ENCODE measurements at places on chromosomes 11 and 22.
A peak's percentile ranks its signal among the peaks of the same experiment; 100 is the strongest.

DNA sequence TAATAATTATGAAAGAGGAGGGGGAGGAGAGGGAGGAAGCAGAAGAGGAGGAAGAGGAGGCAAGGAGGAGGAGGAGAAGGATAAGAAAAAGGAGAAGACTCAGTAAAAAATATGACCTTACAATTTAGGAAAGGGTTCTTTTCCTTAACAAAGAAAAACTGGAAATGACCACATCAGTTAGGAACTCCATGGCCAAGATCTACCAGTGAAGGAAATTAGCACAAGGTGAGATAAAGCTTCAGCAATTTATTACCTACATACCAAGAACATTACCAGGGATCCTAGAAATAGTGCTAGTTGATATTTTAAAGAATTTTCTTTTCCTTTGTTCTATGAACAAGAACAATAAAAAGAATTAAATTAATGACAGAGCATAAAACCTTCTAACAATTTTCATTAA lies 172.7 kb downstream of the LRRC4C start:
- no peak for DNase-seq

DNA sequence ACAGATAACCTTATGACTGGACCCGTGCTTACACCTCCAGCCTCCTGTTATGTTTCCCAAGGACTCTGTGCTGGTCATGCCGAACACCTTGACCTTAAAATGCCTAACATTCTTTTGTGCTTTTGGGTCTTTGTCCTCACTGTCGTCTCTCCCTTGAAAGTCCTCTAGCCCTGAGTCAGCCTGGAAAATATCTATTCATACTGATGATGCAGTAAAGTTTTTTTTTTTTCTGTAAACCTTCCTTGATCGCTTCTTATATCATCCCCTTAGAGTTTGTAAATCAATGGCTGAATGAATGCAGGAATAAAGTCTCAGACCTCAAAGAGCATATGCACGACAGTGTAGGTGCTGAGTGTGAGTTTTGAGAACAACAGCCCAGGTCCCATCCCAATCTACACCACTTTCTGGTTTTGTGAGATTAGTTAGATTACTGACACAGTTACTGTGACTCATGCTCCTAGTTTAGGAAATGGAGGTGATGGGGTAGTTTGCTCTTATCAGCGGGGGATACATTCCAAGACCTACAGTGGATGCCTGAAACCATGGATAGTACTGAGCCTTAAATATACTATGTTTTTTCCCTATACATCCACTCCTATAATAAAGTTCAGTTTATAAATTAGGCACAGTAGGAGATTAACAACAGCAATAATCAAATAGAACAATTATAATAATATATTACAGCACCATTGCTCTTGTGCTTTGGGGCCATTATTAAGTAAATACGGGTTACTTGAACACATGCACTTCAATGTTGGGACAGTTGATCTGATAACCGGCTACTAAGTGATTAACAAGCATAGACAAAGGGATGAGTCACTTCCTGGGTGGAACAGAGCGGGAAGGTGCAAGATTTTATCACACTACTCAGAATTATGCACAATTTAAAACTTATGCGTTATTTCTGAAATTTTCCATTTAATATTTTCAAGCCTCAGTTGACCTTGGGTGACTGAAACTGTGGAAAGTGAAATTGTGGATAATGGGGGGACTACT lies 8.6 kb downstream of the TCN1 start:
- no peak for DNase-seq

- peak; percentile 55 for DNase-seq
These were observed 3.9 kb downstream of the IFITM10 start for GRCh38 chr11:1746511-1746931.

GRCh38 chr11:1072116-1072820 lies 2.4 kb upstream of the MUC2 start:
- DNase-seq = no peak

DNA sequence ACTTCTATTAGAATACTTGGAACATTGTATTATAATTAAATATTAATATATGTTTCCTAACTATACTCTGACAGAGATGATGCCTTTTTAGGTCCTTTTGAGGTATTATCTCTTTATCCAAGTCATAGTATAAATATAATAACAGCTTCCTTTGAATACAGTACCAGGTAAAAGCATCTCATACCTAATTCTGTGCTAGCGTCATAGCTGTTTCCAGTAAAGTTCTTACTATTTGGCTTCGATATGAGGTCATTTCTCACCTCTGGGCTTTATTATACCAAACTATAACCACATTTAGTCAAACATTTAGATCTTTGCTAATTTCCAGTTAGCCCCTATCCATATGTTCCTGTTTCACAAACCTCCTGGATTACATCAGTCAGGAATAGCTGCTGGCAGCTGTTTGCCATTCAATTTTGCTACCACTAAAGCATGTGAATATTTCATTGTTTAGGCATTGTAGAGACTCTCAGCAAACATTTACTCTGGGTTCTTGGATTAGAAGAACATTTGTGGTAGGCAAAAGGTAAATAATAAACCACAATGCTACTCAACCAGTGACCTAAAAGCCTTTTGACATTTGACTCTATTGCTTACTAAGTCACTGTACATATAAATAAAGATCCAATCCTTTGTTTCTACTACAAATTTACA lies 255.1 kb downstream of the TTC28 start:
- DNase-seq = no peak

GRCh38 chr22:32075997-32076760 lies 33.1 kb downstream of the SLC5A1 start:
- no peak for DNase-seq

DNA sequence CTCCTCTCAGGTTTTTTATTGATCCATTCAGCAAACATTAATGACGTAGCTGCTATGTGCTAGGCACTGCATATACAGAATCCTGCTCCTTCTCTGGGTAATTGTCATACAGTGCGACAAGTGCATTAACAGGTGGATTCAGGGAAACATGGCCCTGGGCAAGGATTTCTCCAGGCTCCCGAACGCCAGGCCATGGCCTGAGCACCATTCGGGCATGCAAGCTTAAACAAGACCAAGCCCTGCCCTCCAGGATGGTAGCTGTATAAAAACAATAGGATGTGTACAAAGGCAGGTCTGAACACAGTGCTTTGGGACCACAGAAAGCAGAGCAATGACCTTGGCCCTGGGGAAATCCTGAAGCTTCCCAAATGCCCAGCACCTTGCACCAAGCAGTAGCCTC lies 9.1 kb upstream of the SYT7 start:
- no peak for DNase-seq

GRCh38 chr11:41267451-41267850 lies 192.0 kb downstream of the LRRC4C start:
- DNase-seq = no peak

DNA sequence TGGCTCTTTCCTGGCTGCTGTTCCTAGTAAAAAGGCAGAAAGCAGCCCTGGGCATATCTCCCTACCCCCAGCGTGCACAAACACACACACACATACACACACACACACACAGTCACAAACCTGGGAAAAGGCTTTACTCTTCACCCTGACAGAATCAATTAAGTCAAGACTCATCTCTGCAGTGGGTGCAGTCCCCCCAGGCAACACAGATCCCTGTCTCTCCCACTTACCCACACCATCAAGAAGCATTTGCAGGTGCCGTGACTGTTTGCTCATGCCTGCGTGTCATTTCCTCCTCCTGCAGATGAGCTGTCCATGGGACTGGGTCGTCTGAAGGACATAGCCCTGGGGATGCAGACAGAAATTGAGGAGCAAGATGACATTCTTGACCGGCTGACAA lies 28.6 kb downstream of the SNAP29 start:
- DNase-seq = no peak

GRCh38 chr11:64321533-64321932 lies 3.6 kb downstream of the PRDX5 start:
- no peak for DNase-seq

GRCh38 chr22:30357236-30357570 lies 396 bp downstream of the CCDC157 start:
- no peak for DNase-seq

- no peak for DNase-seq
These were observed 62.6 kb downstream of the PPP2R1B start for GRCh38 chr11:111703576-111703975.

GRCh38 chr11:66100272-66101065 lies 30.4 kb downstream of the PACS1 start:
- DNase-seq = peak; percentile 82

GRCh38 chr22:50620593-50621355 lies 7.2 kb downstream of the ARSA start:
- DNase-seq = no peak

- no peak for DNase-seq
These were observed 63.0 kb downstream of the RELT start for GRCh38 chr11:73439002-73439843.

- no peak for DNase-seq
These were observed 3.2 kb downstream of the FUT4 start for GRCh38 chr11:94546886-94547285.

- no peak for DNase-seq
These were observed 10.2 kb downstream of the TMEM121B start for GRCh38 chr22:17110791-17111550.

GRCh38 chr22:38406617-38407016 lies 48.4 kb downstream of the KCNJ4 start:
- no peak for DNase-seq

- no peak for DNase-seq
These were observed 3.8 kb downstream of the EHD1 start for GRCh38 chr11:64874308-64875240.

- DNase-seq = no peak
These were observed 630 bp downstream of the CASP4 start for GRCh38 chr11:104967534-104968354.

DNA sequence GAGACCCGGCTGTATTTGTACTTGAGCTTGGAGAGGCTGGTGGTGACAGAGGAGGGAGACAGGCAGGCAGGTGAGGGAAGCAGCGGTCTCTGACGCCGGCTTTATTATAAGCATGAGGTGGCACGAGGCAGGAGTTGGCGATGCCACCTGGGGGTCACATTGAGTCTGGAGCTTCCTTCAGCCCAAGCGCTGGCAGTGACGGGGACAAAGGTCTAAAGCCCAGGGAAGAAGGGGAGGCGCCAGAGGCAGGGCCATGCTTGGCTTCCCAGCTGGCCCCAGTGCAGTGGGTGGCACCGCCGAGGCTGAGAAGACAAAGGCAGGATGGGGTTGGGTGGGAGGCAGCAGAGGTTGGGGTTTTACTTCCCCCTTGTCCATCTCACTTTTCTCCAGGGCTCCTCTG lies 4.5 kb downstream of the FXYD2 start:
- peak; percentile 22 for DNase-seq

- DNase-seq = peak; percentile 90
These were observed 975 bp upstream of the MDK start for GRCh38 chr11:46380340-46381047.

- no peak for DNase-seq
These were observed 199.0 kb downstream of the BRD1 start for GRCh38 chr22:49628391-49629260.

DNA sequence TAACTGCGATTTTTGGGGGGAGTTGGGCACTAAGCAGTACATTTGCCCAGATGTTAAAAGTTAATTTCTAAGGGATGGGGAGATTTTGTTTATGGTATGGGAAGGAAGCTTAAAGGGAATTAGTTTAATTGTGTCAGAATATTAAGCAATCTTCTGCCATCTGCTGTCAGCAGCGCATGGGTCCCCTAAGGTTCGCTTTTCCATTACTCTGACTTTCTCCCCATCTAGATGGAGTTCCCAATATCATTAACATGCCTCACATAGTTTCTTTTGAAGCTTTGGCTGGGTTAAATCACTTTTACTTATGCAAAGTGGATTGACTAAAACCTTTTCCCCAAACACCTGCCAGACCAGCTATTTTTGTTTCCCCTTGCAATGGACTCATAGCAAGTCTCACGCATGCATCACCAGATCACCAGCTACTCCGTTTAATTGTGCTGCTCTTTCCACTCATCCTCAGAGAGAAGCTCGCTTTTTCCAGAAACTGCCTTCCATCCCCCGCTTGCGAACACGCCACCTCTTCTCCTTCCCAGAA lies 172.7 kb downstream of the FAT3 start:
- no peak for DNase-seq

DNA sequence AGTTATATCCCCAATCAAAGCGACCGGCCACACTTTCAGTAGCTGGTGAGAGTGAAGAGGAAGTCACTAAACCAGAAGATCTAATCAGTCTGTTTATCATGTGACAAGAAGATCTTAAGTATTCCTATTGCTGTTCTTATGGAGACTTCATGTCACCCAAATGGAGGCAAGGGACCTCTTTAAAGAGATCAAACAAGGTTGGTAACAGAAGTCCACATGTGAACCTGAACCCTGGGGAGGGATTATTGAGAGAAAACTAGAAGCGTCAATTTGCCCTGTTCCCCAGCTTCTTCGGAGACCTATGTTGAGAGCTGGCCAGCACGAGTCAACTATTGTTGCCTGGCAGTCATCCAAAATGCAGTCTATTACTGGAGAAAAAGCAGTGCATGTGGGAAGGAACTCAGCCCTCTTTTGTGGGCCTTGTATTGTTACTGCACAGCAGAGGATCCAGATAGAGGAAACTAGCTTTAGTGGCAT lies 76.9 kb upstream of the CTSC start:
- peak; percentile 36 for DNase-seq

GRCh38 chr11:119218141-119218878 lies 12.2 kb downstream of the CBL start:
- DNase-seq = no peak

GRCh38 chr22:27996529-27996925 lies 77.5 kb upstream of the PITPNB start:
- DNase-seq = no peak

DNA sequence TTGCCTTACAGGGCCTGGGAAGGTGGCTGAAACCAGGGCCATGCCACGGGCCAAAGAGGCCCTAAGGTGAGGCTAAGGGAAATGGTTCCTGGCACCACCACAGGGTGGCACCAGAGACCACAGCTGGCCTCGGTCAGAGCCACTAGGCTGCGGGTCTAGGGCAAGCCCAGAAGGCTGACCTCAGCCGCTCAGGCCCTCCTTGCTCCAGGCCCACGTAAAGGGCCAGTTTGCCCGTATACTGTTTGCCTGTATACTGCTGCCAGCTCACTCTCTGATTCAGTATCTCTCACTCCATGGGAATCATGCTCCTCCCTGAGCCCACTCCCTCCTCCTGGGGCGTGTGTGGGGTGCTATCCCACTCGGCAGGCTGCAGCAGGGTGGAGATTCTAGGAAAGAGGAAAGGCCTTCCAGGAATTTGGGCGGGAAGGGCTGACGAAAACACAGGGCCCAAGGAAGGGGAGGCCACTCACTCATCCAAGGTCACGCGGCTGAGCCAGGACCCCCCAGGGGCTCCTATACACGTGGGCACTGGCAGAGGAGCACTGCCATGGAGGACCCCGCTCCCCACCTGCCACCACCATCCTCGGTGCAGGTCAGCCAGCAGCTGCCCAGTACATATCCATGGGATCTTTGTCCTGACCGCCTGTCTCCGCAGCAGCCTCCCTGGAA lies 62.4 kb downstream of the NECTIN1 start:
- peak; percentile 76 for DNase-seq
